SK-N-SH (cell line): ENCODE measurements at places on chromosomes 3 and 15. TPM values are rescaled to one million over a fixed set of nuclear protein-coding genes. Genes with fewer than 3 reads are reported as not detected.

DNA sequence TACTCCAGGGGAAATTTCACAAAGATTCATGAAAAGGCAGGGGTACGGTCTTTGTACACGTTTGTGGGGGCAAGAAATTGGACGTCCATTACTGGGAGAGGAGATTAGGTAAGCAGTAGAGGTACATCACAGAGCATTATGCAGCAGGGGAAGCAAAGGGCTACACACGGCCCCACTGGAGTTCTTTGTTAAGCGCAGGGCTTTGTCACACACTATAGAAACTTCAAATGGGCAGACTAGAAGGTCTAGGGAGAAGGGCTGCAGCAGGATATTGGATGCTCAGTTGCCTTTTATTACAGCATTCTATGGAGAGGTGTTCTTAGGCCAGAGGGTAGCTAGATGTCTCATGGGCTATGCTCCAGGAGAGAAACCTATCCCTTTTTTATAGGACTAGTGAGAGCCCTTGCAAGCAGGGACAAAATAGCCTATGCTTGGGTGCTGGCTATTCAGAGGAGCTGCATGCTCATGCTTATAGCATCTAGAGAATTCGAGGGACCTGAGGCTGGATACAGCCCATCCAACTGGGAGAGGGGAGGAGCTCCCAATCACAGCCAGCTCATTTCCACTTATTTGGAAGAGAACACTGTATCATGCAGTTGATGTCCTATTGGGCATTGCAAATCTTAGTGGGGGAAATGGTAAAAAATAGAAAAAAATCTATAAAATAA lies 506.4 kb upstream of the ADAMTS9 start:
- H3K27me3 ChIP-seq: no peaks in the 10 kb centered on the region
- H3K4me3 ChIP-seq: no peak overlapping the region
- H3K27ac ChIP-seq: no peak overlapping the region
- no peak for DNase-seq

GRCh38 chr3:37501571-37502313 lies 327.4 kb upstream of the LRRFIP2 start:
- no peaks in the 10 kb centered on the region; the same call in 1 of the 2 replicates for H3K27me3 ChIP-seq
- H3K4me1 ChIP-seq: peaks cover 7% of the 10 kb centered on the region; the same call in 1 of the 2 replicates
- H3K36me3 ChIP-seq: peaks cover 5% of the 10 kb centered on the region; the same call in 1 of the 2 replicates
- no peak overlapping the region for H3K4me3 ChIP-seq

DNA sequence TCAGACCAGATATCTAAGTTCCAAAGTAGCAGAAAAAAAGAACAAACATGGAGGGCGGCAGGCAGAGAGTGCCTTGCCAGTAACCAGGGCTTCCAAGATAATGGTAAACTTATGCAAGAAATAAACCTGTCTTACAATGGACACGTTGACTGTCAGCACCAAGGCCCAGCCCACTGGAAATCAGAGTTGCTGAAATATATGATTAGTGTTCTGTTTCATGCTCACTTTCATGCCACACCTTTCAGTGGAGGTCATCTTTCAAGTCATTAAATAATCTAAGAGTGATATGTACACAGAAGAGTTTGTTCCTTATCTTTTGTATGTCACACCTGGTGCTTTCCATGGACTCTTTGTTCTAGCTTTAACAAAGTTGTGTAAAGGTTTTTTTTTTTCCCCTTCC lies 358.1 kb downstream of the MECOM start:
- no peak for DNase-seq
- H3K27ac ChIP-seq: no peak overlapping the region
- H3K4me3 ChIP-seq: no peak overlapping the region
- H3K27me3 ChIP-seq: no peaks in the 10 kb centered on the region
- no peaks in the 10 kb centered on the region for H3K4me1 ChIP-seq

GRCh38 chr3:37779289-37780152 lies 82.2 kb upstream of the CTDSPL start:
- DNase-seq: peak; percentile 69
- no peak overlapping the region; the same call in 1 of the 2 replicates for H3K4me3 ChIP-seq
- H3K27ac ChIP-seq: no peak overlapping the region
- peaks cover 7% of the 10 kb centered on the region for H3K27me3 ChIP-seq
- H3K36me3 ChIP-seq: no peaks in the 10 kb centered on the region; the same call in 1 of the 2 replicates

DNA sequence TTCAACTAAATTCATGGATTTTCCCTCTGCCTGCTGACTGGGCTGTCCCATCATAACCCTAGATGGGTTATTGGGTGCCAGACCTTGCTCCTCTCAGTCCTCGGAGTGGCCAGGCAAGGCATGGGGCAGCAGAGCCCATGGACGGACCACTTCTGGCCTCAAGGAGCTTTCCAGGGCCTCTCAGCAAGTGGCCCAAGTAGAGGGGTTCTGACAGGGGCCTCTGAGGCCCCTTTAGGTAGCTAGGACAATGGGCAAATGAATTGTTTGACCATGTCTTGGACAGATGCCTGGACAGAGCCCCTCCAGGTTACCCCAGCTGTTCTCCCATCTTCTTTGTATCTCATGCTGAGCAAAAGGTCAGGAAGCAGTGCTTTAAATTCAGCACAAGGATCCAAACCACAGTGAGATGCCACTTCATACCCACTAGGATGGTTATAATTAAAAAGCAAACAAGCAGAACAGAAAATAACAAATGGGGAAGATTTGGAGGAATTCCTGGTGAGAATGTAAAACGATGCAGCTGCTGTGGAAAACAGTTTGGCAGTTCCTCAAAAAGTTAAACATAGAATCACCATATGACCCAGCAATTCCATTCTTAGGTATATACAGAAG lies 61.6 kb downstream of the SPSB4 start:
- no peak overlapping the region for H3K4me3 ChIP-seq
- H3K36me3 ChIP-seq: no peaks in the 10 kb centered on the region
- H3K27me3 ChIP-seq: no peaks in the 10 kb centered on the region
- no peak overlapping the region for H3K27ac ChIP-seq
- H3K4me1 ChIP-seq: no peaks in the 10 kb centered on the region
- DNase-seq: no peak

DNA sequence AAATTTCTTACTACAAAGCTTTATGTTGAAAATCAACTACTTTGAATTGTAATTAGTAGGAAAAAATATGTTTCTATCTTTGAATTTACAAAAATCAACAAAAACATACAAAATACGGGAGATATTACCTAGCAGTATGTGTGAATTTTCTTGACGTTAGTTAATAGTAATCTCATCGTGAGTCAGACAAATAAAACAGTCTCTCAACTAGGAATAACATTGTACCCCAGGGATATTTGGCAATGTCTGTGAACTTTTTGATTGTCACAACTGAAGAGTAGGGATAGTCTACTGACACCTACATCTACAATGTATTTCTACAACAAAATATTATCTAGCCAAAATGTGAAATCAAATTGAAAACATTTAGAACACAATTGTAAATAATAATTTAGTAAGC lies 250.3 kb downstream of the POLQ start:
- no peak for DNase-seq
- no peak overlapping the region for H3K27ac ChIP-seq
- H3K4me3 ChIP-seq: no peak overlapping the region
- no peaks in the 10 kb centered on the region for H3K4me1 ChIP-seq
- H3K27me3 ChIP-seq: no peaks in the 10 kb centered on the region
- no peaks in the 10 kb centered on the region for H3K36me3 ChIP-seq

DNA sequence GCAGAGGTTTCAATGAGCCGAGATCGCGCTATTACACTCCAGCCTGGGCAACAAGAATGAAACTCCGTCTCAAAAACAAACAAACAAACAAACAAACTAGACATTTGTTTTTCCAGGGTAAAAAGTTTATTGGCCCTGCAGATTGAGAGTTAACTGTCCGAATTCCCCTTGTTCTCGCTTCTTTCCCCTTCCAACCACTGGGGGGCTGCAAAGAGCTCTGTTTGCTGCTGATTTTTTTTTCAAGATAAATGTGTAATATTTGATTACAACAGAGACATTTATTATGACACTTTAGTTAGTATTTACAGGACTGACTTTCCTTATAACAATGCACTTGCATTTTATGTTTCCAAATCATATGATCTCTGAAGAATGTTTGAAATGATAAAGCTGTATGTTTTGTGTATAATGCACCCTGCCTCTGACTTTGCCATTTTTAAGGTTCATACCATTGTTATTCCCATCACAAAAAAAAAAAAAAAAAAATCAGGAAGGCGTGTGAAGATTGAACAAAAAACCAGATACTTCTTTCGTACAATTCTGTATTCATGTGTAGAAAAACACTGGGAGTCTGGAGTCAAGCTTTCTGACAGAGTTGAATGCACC lies 2.8 kb downstream of the CLSTN2 start:
- no peak overlapping the region; the same call in 1 of the 2 replicates for H3K4me3 ChIP-seq
- H3K27ac ChIP-seq: no peak overlapping the region
- 0 out of 2 replicates have a peak, but pooled peaks cover 5% of the 10 kb centered on the region for H3K27me3 ChIP-seq

DNA sequence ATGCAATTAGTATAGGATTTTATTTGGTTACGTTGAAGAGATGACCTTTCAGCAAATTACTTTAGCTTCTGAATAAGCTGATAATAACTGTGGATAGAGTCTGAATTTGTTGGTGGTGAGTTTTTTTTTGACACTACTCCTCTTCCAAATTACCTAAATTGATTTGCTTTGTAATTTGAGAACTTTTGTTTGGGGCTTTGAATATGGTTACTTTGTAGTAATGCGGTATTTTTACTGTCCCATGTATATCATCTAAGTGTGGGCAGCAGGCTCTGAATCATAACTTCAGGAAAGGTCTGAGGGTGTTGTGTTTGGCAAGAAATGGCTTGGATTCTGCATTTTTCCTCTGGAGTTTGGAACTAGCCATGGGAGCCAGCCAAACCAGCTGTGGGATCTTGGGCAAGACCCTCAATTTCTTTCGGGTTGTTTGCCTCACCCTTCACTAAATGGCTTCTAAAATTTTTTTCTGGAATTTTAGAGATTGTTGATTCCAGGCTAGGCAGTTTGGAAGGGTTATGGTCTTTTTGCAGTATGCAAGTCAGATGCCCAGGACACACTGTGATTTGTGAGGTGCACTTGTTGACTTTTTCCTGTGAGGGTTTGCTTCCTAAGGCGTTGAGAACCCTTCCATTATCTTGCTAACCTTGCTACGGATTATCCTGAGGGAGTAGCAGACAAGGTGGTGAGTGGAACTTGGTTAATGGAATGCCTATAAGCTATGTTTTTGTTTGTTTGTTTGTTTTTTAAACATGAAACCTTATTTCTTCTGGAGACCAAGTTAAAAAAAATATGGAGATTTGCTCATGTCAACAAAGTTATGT lies 10.4 kb downstream of the PTPRG start:
- no peak overlapping the region for H3K27ac ChIP-seq
- H3K27me3 ChIP-seq: no peaks in the 10 kb centered on the region
- H3K4me1 ChIP-seq: peaks cover 11% of the 10 kb centered on the region; the same call in 1 of the 2 replicates
- no peak overlapping the region for H3K4me3 ChIP-seq
- no peak for DNase-seq

DNA sequence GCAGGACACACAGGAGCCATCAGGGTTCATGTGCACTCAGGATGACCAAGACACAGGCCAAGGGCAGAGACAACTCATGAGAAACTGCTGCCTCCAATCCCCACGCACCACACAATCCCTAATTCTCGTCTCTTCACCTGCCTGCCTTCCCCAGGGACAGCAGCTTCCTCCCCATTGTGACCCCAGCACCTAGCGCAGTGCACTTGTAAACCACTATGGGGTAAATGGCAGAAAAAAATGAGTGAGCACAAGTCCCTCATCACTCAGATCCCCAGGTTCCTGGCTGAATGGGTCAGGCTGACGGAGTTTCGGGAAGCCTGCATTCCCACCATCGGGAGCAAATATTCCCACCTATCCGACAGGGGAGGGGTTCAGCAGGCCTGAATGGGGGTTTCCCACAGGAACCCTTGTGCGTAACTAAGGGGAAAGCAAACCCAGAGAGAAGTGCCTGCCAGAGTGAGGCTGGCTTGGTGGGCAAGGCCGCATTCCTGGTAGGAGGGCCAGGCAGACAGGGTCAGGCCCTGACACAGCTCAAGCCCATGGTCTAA lies 18.8 kb downstream of the PLXNB1 start:
- no peaks in the 10 kb centered on the region for H3K27me3 ChIP-seq
- H3K4me1 ChIP-seq: no peaks in the 10 kb centered on the region
- no peaks in the 10 kb centered on the region for H3K36me3 ChIP-seq
- no peak overlapping the region for H3K27ac ChIP-seq

DNA sequence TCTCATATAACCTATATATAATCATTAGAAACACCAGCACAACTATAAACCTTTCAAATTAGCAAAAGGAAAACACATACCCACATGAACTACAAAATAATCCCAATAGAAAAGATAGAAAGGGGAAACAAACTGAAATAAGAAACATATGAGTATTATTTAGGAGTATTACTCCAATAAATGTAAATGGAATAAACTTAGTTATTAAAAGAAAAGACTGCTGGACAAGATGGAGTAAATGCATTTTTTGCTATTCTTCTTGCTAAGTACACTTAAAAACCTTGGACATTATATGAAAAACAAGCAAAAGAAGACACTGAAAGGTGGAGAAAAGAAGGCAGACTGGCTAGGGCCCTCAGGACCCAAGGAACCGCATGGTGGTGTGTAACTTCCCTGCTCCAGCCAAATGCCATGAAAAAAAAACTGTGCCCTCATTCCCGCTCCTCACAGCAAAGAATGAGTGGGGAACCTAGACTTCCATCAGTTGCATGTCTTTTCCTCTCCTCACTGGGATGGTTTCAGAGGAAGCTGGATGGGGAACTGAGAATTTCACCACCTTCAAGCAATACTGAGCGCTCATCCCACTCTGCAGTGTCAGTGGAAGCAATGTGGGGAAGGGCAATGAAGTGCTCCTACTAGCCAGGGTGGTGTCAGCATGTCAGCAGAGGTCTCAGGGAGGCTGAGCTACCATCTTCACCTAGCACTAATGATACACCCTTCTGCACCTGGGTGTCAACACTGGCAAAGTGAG lies 43.7 kb upstream of the ADAMTS17 start:
- no peak for DNase-seq
- H3K27ac ChIP-seq: no peak overlapping the region
- no peaks in the 10 kb centered on the region for H3K27me3 ChIP-seq

GRCh38 chr15:75008221-75008625 lies 12.9 kb downstream of the SCAMP5 start:
- H3K4me1 ChIP-seq: no peaks in the 10 kb centered on the region
- H3K27ac ChIP-seq: no peak overlapping the region
- H3K27me3 ChIP-seq: no peaks in the 10 kb centered on the region
- no peak for DNase-seq

GRCh38 chr3:7934362-7934761 lies 567.3 kb upstream of the LMCD1 start:
- H3K27ac ChIP-seq: no peak overlapping the region
- H3K27me3 ChIP-seq: no peaks in the 10 kb centered on the region
- no peak overlapping the region for H3K4me3 ChIP-seq
- H3K4me1 ChIP-seq: no peaks in the 10 kb centered on the region

The PCCB gene
- polyA plus RNA-seq: 67.5 and 79.8 TPM in 2 replicates

The RHCG gene
- polyA plus RNA-seq: not detected in 2 replicates

The IFT80 gene
- polyA plus RNA-seq: 10.5 and 17.4 TPM in 2 replicates

The CMTM8 gene
- polyA plus RNA-seq: 7.9 and 9.7 TPM in 2 replicates

The SYNPR gene
- not detected in 2 replicates for polyA plus RNA-seq

The CD96 gene
- polyA plus RNA-seq: 0.02 and 0.06 TPM in 2 replicates

The ITGA11 gene
- 0.49 and 0.52 TPM in 2 replicates for polyA plus RNA-seq

The CCK gene
- not detected in 2 replicates for polyA plus RNA-seq

The LRRN1 gene
- 0.03 TPM in 2 replicates for polyA plus RNA-seq
